Activated CD4-positive, alpha-beta T cell treated with anti-CD3 and anti-CD28 coated beads for 4 hours (primary cell): ENCODE measurements at places on chromosomes 1 and 21.

- no peak for DNase-seq
These were observed 189.0 kb downstream of the NFIA start for GRCh38 chr1:61271412-61271789.

- no peak for DNase-seq
These were observed 117.0 kb upstream of the SYT6 start for GRCh38 chr1:114270718-114271117.

DNA sequence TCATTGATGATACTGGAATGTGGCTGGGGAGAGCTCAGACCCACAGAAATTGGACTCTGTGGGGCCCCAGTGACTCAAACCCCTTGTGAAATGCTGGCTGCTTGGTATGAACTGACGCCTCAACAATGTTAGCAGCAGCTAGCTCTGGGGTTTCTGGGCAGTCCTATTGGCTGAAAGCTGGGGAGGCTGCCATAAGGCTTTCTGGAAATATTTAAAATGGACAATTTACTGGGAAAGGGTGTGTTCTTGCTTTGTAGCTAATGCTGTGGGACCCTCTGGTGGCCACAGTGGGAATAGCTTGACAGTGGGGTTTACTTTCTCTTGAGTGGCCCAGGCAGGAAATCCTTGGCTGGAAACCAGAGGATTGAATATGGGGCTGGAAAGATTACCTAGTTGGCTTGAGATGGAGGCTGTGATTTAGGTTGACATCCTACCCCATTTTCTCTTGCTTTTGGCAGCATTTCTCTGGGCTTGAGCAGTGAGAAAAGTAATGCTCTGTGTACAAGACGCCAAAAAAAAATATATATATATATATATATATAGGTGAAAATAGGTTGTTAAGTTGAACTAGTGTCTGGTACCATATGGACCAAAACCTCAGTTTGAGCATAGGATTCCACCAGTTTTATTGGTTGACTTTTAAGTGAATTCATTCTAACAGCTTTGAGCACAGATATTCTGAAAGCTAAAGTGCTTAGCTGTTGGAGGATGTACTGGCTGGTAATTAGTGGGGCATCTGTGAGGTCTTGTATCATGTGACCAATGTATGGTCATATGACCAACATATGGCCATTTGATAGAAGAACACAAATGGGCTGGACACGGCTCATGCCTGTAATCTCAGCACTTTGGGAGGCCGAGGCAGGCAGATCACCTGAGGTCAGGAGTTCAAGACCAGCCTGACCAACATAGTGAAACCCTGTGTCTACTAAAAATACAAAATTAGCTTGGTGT lies 8.2 kb upstream of the S100A10 start:
- peak; percentile 79 for DNase-seq

GRCh38 chr1:59885160-59885832 lies 41.3 kb downstream of the CYP2J2 start:
- no peak for DNase-seq

DNA sequence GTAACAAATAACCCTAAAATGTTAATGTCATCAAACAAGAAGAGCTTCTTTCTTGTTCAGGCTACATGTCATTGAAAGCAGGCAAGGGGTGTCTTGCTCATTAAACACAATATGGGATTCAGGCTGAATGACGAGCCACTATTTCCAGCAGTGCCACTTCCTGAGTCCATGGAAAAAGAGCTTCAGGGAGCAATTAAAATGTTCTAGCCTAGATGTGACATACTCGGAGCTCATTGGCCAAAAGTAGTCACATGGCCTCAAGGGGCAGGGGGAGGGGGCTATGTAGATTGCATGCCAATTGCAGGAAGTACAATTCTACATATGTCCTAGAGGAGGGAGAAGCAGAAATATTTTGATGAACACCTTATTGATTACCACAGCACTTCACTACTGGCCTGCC lies 685.3 kb upstream of the ADGRL2 start:
- no peak for DNase-seq

DNA sequence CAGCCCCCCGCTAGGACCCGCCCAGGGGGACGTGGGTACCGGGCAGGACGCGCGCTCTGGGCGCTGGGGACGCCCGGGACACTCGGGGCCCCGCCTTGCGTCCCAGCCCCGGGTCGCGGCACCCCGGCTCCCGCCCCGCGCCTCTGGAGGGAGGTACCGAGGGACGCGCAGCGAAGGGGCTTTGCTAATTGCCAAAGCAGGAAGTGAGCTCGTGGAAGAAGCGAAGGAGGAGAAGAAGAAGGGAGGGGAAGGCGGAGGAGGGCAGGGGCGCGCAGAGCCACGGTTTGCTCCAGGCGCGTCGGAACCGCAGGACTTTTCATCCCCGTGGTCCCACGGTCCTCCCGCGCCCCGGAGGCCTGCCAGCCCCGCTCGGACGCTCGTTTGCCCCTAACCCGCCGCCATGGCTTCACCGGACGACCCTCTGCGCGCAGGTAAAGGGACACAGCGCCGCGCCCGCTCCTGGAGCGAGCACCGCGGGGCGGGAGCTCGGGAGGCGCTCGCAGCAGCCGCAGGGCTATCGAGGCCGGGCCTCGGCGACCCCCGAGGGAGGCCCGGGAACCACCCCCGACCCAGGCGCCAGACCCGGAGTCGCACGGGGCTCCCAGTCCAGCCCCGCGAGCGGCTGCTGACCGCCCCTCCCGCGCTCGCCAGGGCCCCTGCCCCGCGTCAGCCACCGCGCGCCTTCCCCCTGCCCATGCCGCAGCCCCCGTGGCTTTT lies 1.3 kb downstream of the EDARADD start:
- peak; percentile 40 for DNase-seq

DNA sequence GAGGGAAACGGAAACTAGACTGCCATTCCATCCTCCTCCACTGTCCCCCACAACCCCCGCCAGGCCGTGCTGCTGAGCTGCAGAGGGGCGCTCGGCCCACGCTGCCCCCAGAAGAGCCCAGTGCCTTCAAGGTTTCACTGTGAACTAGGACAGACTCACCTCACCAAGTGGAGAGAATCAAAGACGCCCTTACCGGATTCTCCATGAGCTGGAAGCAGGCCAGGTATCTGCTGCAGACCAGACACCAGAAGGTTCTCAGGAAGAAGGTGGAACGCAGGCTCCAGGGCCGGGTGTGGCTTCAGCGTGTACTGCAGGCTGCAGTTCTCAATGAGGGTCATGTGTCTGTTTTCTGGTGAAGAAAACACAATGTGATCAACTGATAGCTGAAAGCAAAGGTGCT lies 30.6 kb downstream of the NPHP4 start:
- no peak for DNase-seq

DNA sequence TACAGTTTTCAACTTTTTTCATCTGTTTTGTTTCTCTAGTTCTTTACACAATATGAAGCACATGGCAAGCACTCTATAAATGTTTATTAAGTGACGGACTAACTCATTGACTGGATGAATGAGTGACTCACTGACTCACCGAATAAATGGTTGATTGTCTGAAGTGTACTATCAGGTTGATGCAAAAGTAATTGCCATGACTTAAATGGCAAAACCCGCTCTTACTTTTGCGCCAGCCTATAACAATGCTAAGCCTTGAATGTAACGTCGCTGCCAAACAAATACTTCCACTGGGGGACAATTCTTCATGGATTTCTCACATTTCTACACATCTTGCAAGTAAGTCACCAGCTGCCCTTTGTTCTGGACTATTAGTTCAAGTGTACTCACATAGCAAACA lies 109.0 kb upstream of the KCTD3 start:
- DNase-seq, result no peak

DNA sequence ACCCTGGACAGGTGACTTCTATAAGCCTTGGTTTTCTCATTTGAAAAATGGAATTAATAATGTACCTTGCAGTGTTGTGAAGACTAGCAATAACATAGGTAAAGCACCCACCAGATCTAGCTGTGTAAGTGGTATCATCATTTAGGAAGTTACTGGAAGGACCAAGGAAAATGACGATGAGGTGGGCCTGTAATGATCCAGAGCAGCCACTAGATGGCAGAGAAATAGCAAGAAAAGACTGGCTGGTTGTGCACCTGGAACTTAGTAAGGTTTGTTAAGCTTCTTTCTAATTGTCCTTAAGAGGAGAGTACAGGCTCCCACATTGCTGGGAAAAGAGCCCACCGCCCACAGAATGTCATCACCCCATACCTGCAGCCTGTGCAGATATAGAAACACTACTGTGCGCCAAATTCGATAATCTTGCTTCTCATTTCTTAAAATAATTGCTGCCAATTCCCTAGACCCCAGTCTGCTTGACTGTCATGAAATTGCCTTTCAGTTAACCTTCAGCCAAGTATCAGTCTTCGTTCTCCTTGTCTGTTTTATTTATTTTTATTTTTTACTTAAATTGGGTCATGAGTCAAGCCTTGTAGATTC lies 37.2 kb downstream of the WNT4 start:
- no peak for DNase-seq

GRCh38 chr1:40974945-40975344 lies 4.6 kb upstream of the CTPS1 start:
- DNase-seq, result no peak

- DNase-seq, result no peak
These were observed 43.7 kb upstream of the ATP6V1G3 start for GRCh38 chr1:198584163-198584562.

GRCh38 chr1:93877529-93877928 lies 1.5 kb downstream of the DNTTIP2 start:
- DNase-seq, result no peak

DNA sequence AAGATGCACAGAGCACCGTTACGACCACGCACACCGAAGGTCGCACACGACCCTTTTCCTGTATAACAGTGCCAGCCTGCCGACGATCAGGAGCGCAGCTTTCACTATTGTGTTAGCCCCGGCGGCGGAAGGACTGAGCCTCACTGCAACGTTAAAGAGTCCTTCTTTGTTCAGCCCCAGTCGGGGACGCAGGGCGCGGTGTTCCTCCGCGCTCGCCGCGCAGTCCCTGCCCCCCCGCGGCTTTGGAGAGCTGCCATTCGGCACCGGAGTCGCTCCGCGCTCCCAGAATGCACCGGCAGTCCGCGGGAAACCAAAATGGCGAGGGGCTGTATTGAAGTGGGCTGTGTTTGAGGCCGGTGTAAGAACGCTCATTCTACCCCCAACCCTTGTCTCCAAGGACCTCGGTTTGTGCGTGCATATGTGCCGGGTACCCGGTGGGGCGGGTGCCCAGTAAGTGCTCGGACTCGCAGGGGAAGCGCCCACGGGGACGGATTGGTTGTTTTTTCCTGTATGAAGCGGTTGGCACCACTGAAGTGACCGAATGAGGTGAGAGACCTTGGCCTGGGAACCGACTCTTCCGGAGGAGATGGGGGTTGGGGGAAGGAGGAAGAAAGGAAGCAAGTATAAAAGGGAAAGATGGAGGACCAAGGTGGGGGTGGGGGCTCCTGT lies at the start of gene MTF2:
TSS of gene MTF2 (plus strand) at position 298 of the 669 bp plus-strand sequence. CDS start at position 542, 244 bp downstream.
- peak; percentile 93 for DNase-seq

GRCh38 chr1:208187499-208188041 lies 56.6 kb downstream of the PLXNA2 start:
- DNase-seq, result no peak

DNA sequence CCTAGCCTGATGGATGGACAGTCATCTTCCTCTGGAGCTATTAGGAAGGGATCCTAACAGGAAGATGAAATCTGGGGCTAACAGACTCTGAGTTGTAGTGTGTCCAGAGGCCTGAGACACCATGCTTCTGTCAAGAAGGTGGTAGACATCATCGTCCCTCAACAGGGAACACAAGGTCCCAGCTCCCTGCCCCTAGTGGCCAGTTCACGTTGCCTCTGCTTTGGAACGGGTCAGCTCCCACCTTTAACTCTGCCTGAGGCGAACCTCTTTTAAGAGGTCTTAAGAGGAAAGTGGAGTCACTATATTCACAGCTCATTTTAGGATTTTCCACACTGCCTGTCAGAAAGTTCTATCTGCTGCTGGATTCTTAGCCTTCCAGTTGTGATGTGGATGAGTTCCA lies 28.3 kb downstream of the LRRC71 start:
- no peak for DNase-seq

DNA sequence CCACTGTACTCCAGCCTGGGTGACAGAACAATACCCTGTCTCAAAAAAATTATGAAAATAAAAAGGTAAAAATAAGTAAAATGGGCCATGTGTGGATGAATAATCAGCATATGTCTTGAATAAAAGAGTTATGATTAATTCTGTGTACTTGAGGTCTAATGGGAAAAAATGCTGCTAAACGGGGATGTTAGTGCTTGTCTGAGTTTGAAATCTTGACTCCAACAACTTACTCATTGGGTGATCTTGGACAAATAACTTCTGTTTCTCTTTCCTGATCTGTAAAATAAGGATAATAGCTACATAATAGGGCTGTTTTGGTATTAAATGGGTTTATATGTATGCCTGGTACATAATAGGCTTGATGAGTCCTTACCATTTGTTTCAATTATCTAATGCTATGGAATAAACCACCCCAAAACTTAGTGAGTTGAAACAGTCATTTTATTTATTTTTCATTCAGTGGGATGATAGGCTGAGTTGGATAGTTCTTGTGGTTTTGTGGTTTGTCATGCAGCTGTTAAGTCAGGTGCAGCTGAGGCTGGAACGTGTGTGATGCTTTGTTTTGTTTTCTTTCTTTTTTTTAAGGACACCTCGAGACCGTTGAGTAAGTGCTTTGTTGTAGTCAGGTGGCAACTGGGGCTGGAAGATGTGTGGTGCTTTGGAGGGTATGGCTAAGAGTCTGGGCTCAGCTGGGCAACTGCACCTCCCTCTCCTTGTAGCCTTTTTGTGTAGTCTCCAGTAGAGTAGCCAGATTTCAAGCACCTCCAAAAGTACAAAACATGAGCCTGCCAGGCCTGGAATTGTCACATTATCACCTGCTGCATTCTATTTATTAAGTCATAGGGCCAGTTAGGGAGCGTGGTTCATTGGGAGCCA lies 4.9 kb downstream of the MDM4 start:
- peak; percentile 58 for DNase-seq

DNA sequence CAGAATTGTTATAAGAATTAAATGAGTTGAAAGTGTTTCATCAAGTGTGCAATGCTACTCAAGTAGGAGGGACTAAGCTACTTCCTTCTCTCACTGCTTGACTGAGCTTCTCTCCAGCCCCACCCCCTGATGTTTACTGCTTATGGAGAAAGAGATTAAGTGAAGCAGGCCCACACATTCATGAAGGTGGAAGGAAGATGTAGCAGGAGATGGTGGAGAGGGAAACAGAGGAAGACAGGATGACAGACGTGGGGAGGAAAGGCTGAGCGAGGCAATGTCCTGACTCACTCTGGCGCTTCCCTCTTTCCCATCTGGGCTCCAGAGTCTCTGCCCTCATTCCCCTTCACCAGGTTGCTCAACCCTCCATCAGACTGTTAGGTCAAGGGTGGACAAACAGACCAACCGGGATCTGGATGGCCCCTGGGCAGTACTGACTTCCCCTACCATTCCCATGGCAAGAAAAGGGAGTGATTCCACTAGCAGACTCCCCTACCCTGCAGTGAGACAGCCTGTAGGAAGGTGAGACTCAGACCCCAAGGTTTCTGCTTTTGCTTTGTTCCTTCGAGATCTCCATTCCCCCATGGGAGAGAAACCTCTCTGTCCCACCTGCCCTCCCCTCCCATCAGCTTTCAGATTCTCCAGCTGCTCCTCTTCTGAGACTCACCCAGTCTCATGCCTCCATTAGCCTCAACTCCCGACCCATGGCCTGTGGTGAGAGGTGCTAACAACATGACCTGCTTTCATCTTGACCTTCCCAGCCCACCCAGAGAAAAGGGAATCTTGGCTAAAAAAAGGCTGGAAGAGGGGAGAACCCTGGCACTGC lies 3.1 kb upstream of the ARHGEF2 start:
- DNase-seq, result peak; percentile 45

GRCh38 chr1:209652873-209653401 lies 712 bp upstream of the LAMB3 start:
- peak; percentile 51 for DNase-seq
